Kidney (tissue), 22 donors: ENCODE measurements at places on chromosomes 11 and 22. TPM values are rescaled to one million over a fixed set of nuclear protein-coding genes. Genes with fewer than 3 reads are reported as not detected.

- no peak overlapping the region for H3K27ac ChIP-seq
- peaks cover 9% of the 10 kb centered on the region for H3K36me3 ChIP-seq
- H3K27me3 ChIP-seq: no peaks in the 10 kb centered on the region
- peak; percentile 6 for DNase-seq
- no peak overlapping the region for H3K4me3 ChIP-seq
Measured at GRCh38 chr11:227824-228379, 8.2 kb downstream of the SIRT3 start.

DNA sequence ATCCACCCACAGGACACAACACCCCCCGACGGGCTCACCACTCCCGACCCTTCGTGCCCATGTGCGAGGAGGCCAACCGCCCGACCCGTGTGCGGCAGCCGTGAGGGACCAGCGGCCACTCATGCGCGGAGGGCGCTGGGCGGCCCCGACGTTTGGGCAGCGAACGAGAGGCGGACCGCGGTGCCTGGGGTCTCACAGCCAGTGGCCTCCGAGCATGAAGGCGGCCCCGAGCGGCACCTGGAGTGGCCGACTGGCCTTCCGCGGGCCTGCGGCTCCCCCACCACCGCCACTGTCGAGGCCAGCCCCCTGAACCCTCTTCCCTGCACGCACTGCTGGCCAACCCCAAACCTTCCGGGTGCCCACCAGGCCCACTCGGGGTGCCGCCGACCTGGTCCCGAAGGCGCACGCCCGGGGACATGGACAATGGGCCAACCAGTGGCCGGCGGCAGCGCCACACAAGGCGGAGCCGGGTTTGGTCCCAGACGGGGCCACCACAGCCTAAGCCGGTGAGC is 4274.9 kb upstream of the OR11H1 start:
- no peak overlapping the region for H3K27ac ChIP-seq
- no peaks in the 10 kb centered on the region for H3K36me3 ChIP-seq
- H3K27me3 ChIP-seq: no peaks in the 10 kb centered on the region
- H3K4me1 ChIP-seq: no peaks in the 10 kb centered on the region

GRCh38 chr22:20803696-20804324 is 29.9 kb downstream of the SERPIND1 start:
- H3K4me3 ChIP-seq: no peak overlapping the region
- H3K4me1 ChIP-seq: no peaks in the 10 kb centered on the region
- no peaks in the 10 kb centered on the region for H3K27me3 ChIP-seq
- peak; percentile 38 for DNase-seq

DNA sequence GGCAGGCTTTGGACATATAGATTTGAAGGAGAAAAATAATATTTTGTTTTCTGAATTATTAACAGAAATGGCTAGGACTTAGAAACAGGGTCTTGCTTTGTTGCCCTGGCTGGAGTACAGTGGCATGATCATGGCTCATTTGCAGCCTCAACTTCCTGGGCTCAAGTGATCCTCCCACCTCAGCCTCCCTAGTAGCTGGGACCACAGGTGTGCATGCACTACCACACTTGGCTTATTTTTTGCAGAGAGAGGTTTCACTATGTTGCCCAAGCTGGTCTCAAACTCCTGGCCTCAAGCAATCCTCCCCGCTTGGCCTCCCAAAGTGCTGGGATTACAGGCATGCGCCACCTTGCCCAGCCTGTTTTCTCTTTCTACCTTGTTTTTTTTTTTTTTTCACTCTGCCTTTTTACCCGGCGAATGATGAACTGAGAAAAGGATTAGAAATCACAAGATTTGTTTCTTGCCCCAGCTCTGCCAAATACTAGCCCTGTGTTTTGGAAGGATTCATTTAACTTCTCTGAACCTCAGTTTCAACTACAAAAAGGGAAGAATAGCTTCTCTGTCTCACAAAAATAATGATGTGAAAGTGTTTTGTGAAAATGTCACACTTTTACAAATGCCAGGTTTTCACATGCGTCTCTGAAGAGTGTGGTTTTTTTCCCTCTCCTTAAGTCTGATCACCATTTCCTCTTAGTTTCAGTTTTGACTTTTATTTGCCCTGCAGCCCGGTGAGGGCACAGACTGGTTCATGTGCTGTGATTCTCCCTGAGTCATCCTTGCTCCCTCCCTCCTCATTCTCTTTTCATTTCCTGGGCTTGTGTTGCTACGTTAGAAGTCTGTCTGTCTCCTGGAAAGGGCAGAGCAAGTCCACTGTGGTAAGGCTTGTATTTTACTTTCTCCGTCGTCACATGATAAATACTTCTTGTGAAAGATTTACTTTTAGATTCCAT is 67.7 kb downstream of the BCL2L13 start:
- H3K4me3 ChIP-seq: peak overlapping the region; percentile 64
- peak overlapping the region; percentile 87 for H3K27ac ChIP-seq
- no peaks in the 10 kb centered on the region for H3K27me3 ChIP-seq

DNA sequence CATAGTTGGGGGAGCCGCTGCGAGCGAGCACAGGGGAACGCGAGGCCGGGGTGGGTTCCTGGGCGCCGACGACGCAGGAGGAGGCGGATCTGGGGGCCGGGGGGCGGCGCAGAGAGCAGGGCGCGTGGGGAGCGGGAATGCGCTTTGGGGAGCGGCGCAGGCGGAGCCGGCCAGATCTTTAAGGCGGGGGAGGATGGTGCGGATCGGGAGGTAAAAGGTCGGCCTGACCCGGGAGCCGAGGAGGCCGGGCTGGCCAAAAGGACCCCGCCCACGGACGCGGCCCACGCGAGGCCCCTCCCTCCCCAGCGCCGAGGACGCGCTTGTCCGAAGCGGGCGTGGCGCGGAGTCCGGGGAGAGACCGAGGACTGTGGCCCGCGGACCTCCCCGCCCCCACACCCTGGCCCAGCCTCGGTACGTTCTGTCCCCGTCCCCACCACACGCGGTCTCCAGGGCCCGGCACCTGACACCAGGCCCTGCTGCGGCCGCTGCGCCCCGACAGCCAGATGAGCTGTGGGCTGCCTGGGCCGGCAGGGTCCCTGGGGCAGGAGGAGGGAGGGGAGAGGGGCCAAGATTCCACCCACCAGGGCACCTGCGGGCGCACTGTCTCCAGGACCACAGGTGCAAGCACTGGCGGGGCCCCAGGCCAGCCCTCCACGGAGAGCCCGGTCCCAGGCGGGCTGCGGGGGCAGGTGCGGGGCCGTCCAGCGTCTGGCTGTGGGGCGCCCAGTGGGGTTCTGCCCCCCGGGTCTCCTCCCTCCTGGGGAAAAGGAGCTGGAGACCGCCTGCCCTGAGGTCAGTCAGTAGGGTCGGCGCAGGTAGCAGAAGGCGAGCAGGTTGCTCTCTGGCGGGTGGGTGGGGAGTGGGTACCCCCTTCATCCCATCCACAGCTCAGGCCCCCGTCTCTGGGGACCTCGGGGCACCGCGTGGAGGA is 10.9 kb downstream of the PIM3 start:
- H3K27ac ChIP-seq: peak overlapping the region; percentile 88
- peaks cover 8% of the 10 kb centered on the region for H3K27me3 ChIP-seq
- H3K36me3 ChIP-seq: no peaks in the 10 kb centered on the region
- peak; percentile 62 for DNase-seq

- H3K27ac ChIP-seq: no peak overlapping the region
- H3K4me1 ChIP-seq: no peaks in the 10 kb centered on the region
- no peaks in the 10 kb centered on the region for H3K36me3 ChIP-seq
- H3K27me3 ChIP-seq: no peaks in the 10 kb centered on the region
- H3K4me3 ChIP-seq: no peak overlapping the region
- DNase-seq: peak; percentile 26
Measured at GRCh38 chr11:81644239-81644840, 1089.3 kb downstream of the FAM181B start.

GRCh38 chr22:40651563-40652501 is 15.3 kb upstream of the MRTFA start:
- H3K4me1 ChIP-seq: peaks cover 3% of the 10 kb centered on the region
- DNase-seq: peak; percentile 80
- H3K27ac ChIP-seq: peak overlapping the region; percentile 98
- H3K4me3 ChIP-seq: peak overlapping the region; percentile 58
- no peaks in the 10 kb centered on the region for H3K36me3 ChIP-seq

- no peaks in the 10 kb centered on the region for H3K27me3 ChIP-seq
- no peak overlapping the region for H3K27ac ChIP-seq
- H3K36me3 ChIP-seq: no peaks in the 10 kb centered on the region
- H3K4me3 ChIP-seq: no peak overlapping the region
Measured at GRCh38 chr11:77181799-77182541, 53.9 kb downstream of the MYO7A start.

GRCh38 chr22:38203090-38203810 is 1.5 kb downstream of the MAFF start:
- H3K27me3 ChIP-seq: no peaks in the 10 kb centered on the region
- H3K27ac ChIP-seq: peak overlapping the region; percentile 98
- peak overlapping the region; percentile 83 for H3K4me3 ChIP-seq
- peak; percentile 93 for DNase-seq
- H3K36me3 ChIP-seq: no peaks in the 10 kb centered on the region

- no peak overlapping the region for H3K27ac ChIP-seq
- H3K4me1 ChIP-seq: peaks cover 45% of the 10 kb centered on the region
- H3K27me3 ChIP-seq: no peaks in the 10 kb centered on the region
- no peaks in the 10 kb centered on the region for H3K36me3 ChIP-seq
- peak; percentile 54 for DNase-seq
Measured at GRCh38 chr11:3157381-3158130, 7.6 kb downstream of the OSBPL5 start.

GRCh38 chr11:36254713-36255112 is 34.5 kb downstream of the COMMD9 start:
- no peak for DNase-seq
- H3K4me3 ChIP-seq: no peak overlapping the region
- no peak overlapping the region for H3K27ac ChIP-seq
- no peaks in the 10 kb centered on the region for H3K36me3 ChIP-seq

- no peaks in the 10 kb centered on the region for H3K36me3 ChIP-seq
- H3K27ac ChIP-seq: peak overlapping the region; percentile 49
- H3K4me3 ChIP-seq: no peak overlapping the region
- no peaks in the 10 kb centered on the region for H3K4me1 ChIP-seq
- DNase-seq: peak; percentile 82
Measured at GRCh38 chr22:42939941-42940653, 74.9 kb downstream of the PACSIN2 start.

DNA sequence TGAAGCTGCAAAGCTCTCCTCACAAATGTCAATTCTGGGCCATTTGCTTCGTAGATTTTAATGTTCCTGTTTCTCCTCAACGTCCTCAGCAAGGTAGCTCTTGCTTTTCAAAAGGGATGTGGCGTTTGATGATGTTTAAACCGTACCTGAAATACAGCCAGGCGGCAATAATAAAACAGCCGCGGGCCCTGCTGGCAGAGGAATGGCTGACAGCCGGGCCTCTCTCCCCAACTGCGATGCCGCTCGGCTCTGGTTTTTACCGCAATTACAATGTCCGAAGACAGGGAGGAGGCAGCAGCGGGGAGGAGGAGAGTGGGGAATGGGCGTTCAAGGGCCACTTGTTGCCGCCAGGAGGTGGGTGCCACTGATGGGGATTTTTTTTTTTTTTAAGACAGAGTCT is 27.5 kb downstream of the MACROD1 start:
- H3K4me3 ChIP-seq: no peak overlapping the region
- peaks cover 18% of the 10 kb centered on the region for H3K4me1 ChIP-seq
- no peaks in the 10 kb centered on the region for H3K27me3 ChIP-seq
- no peaks in the 10 kb centered on the region for H3K36me3 ChIP-seq
- no peak for DNase-seq
- H3K27ac ChIP-seq: no peak overlapping the region

DNA sequence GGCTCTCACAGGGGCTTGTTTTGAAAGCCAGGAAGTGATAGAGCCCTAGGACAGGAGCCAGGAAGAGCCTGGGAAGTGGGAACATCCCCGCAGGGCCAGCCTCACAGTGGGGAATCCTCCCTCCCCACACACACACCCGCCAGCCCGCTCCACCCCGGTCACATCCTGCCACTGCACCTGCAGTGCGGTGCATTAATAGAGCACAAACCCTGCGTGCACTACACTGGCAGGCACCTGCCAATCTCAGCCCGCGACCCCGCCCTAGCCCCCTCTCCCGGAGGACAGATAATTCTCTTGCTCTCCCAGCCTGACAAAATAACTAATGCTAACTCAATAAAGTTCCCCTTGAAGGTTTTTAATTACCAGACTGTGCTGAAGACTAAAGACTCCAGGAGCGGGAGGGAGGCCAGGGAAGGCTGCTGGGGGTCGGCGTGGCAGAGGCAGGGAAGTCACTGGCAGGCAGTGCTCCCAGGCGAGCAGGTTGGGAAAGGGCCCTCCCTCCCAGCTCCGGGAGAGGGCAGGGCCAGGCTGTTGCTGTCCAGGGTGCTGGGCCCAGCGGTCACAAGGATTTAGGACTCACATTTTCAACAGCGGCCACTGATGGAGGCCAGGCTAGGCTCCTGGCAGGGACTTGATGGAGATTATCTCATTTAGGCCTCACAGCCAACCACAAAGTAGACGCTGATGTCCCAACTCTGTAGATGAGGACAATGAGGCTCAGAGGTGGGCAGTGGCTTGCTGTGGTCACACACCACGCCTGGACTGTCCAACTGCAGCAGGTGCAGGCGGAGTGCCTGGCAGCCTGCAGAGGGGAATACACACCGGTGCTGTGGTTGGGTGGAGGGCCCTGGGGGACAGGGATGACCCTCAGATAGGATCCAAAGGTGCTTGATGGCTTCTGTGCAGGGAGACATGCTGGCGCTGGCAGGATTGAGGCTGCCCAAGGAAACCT is 23.9 kb upstream of the TCF20 start:
- H3K27me3 ChIP-seq: no peaks in the 10 kb centered on the region
- no peak overlapping the region for H3K27ac ChIP-seq
- no peaks in the 10 kb centered on the region for H3K4me1 ChIP-seq
- DNase-seq: peak; percentile 90

GRCh38 chr11:8023831-8024555 is 36.9 kb downstream of the EIF3F start:
- no peaks in the 10 kb centered on the region for H3K36me3 ChIP-seq
- peaks cover 8% of the 10 kb centered on the region for H3K27me3 ChIP-seq
- H3K4me3 ChIP-seq: no peak overlapping the region
- no peak for DNase-seq
- no peak overlapping the region for H3K27ac ChIP-seq

GRCh38 chr11:70751142-70751734 is 352.9 kb downstream of the CTTN start:
- peaks cover 3% of the 10 kb centered on the region for H3K36me3 ChIP-seq
- H3K27ac ChIP-seq: no peak overlapping the region
- no peak overlapping the region for H3K4me3 ChIP-seq
- DNase-seq: no peak
- peaks cover 5% of the 10 kb centered on the region for H3K4me1 ChIP-seq
- H3K27me3 ChIP-seq: no peaks in the 10 kb centered on the region

- no peak overlapping the region for H3K4me3 ChIP-seq
- H3K27ac ChIP-seq: no peak overlapping the region
- no peaks in the 10 kb centered on the region for H3K27me3 ChIP-seq
- H3K4me1 ChIP-seq: no peaks in the 10 kb centered on the region
Measured at GRCh38 chr11:65210361-65210731, 28.6 kb downstream of the CAPN1 start.

- no peak for DNase-seq
- no peak overlapping the region for H3K27ac ChIP-seq
- H3K4me1 ChIP-seq: no peaks in the 10 kb centered on the region
Measured at GRCh38 chr11:120569861-120570260, 58.3 kb downstream of the GRIK4 start.

Gene MOGAT2
- 1.1 TPM for polyA plus RNA-seq

Gene RIMBP3B
- not detected for polyA plus RNA-seq

Gene APOL5
- polyA plus RNA-seq: not detected

Gene ANGPTL5
- not detected for polyA plus RNA-seq

Gene CFAP68
- polyA plus RNA-seq: 93.7 TPM

Gene BIK
- 4.8 TPM for polyA plus RNA-seq

Gene KCNJ11
- polyA plus RNA-seq: 3.6 TPM

Gene SLC22A9
- polyA plus RNA-seq: not detected

Gene MMP10
- polyA plus RNA-seq: 0.22 TPM

Gene ABTB2
- polyA plus RNA-seq: 7.6 TPM

Gene ALDH3B1
- 20.9 TPM for polyA plus RNA-seq

Gene ZFTA
- 10.8 TPM for polyA plus RNA-seq

Gene SYT7
- 6.7 TPM for polyA plus RNA-seq

Gene PARVA
- polyA plus RNA-seq: 25.1 TPM

Gene GAB4
- not detected for polyA plus RNA-seq
